ENCODE measurements at places on chromosomes 16 and 17.

- DNase-seq = no peak
Measured at GRCh38 chr16:31242206-31242605, 17.6 kb upstream of the ITGAM start.

DNA sequence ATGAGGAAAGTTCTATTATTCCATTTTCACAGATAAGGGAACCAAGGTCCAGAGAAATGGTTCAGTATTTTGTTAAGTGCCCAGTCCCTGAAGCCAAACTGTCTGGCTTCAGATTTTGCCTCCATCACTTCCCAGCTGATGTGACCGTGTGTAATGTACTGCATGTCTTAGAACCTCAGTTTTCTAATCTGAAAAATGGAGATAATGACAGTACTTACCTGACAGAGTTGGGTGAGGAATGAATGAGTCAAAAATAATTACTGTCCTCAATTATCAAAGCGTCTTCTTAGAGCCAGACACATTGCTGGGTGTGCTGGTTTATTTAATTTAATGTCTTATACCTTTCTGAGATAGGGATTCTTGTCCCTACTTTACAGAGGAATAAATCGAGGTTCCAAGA, 6.7 kb downstream of the ZNF668 start:
- DNase-seq = no peak

DNA sequence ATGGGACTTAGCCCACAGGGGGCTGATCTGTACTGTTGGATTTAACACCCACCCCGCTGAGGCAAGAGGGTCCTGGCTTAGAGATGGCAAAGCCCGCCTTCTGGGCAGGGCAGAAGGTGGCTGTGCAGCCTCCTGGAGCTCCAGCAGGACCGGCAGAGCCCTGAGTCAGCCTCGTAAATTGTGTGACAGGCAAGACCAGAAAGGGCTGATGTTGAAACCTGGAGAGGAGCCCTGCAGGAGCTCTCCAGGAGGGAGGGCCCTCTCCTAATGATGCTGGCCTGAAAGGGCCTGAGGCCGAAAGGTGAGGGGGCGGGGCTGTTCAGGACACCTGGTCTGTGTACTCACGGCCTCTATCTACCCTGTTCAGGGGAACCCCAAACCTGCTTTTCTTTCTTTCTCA, 22.5 kb upstream of the MYO15B start:
- DNase-seq = no peak

- DNase-seq = peak; percentile 53
Measured at GRCh38 chr16:67235816-67236562, 9.1 kb downstream of the TMEM208 start.

- DNase-seq = no peak
Measured at GRCh38 chr16:85724126-85724879, 26.6 kb downstream of the C16orf74 start.

DNA sequence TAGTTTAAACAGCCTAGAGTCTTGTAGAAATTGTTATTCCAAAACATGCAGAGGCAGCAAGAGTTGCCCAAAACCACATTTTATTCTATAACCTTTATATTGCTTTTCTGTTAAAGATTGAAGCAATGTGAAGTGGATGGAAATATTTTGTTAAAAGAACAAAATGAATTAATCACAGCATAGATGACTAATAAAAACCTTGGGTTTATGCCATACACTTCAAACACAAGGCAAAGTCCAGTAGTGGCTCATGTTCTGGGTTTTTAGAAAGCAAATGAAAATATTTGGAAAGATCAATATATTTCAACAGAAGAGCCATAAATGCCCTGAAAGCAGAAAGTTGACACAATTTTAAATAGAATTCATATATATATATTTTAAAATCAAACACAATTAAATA, 36.7 kb upstream of the ULK2 start:
- DNase-seq = no peak

DNA sequence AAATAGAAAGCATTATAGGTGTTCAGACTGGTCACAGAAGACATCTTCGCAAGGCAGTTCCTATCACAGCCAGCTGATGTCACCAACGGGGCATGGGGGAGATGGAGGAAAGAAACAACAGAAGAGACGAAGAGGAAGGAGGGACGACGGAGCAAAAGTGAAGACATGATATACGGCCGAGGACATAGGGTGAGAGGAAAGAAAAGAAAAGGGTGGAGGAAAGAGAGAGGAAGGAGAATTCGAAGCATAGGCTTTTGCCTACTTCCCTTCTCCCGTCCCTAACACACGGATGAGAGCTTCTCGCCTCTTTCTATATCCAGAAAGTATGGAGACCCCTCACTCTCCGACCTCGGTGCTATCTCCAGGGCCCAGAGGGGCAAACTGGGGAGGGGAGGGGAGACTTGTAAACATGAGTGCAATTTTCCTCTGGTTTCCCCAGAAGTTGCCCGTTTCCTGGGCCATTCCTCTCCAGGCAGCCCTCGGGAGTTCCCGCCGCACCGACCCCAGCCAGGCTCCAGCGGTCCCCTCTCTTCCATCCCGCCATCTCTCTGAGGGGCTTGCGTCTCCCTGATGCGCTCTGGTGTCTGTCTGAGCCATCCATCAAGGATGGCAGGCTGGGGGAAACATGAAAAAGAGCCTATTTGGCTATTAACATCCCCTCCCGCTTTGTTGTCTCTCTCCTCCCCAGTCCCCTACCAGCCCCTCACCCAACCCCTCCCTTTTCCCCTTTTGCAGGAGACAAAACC, 26.0 kb downstream of the COPZ2 start:
- no peak for DNase-seq

DNA sequence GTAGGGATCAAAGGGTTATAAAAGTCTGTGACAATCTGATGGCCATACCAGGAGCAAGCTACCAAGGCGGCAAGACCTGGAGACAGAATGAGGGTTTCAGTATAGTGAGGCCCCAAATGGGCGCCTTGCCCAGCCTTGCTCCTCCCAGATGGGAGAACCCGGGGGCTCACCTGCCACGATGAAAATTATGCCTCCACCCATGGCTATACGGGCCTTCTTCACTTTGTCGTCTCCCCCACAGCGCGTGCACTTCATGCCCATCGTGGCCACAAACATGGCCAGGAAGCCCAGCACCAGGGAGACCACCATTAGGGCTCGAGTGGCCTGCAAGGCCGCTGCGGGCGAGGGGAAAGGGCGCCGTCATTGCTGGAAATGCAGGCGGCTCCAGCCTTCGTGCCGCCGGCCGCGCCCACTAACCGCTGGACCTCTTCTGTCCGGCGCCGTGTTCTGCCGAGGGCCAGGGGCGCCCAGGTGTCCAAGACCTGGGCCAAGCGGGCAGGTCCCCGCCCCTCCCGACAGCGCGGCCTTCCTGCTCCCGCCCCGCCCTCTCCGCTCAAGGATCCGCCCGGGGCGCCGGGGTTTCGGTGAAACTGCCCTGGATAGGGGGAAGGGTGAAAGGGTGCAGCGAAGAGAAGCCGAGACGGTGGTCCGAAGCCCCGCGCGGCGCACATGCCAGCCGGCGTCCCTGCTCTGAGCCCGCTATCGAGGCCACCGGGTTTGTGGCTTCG, 1.5 kb downstream of the CLDN7 start:
- no peak for DNase-seq

GRCh38 chr16:58499615-58500351, at the start of gene NDRG4:
TSS of gene NDRG4 (plus strand) at chr16:58500143. CDS start at chr16:58500249, 106 bp downstream.
- DNase-seq = no peak
